Omental fat pad (tissue), 4 donors: ENCODE measurements at places on chromosomes 11 and 22. TPM values are rescaled to one million over a fixed set of nuclear protein-coding genes. Genes with fewer than 3 reads are reported as not detected.

The IFITM10 gene
- total RNA-seq, result 0.79 TPM

- no peak for DNase-seq
Measured at GRCh38 chr22:20025401-20026203, 4.7 kb downstream of the TANGO2 start.

GRCh38 chr11:93188726-93189125 lies 9.1 kb downstream of the SLC36A4 start:
- no peak for DNase-seq

GRCh38 chr22:45198463-45198795 lies 34.7 kb downstream of the NUP50 start:
- DNase-seq, result no peak

DNA sequence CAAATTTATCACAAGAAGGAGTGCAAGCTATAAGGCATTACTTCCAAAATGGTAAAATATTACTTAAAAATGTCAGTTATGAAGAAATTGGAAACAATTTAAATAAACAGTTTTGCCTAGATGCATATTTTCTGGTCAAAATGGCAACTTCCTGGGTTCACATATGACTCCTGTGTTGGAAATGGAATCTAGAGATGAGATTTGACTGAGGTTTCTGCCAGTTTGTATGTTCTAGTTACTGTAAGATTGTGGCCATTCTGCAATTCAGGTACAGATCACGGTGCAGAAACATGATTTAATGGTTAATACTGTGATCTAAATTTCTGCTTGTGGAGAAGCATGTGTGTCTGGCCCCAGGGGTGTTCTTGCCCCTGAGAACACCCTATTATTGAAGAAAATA lies 3.4 kb upstream of the OR4C6 start:
- no peak for DNase-seq

- no peak for DNase-seq
Measured at GRCh38 chr11:15194671-15195415, 80.1 kb downstream of the INSC start.

DNA sequence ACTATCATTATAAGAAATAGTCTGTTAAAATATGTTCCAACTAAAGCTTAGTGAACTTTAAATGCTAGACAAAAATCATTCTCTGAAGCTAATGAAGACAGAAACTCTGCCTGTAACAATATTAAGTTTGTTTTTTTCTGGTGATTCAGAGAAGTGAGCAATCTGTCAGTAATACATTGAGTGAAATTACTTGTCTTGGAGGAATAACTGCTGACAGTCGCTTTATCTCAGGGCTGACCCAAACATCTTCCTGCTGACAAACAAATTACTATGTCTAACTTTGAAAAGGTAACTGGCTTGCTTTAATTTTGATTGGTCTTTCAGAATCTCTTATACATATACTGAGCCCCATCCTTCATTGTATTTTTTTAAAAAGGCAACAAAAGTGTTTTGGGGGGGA lies 264.5 kb downstream of the SOX6 start:
- DNase-seq, result no peak
